ENCODE measurements at places on chromosomes 7 and 10.

- no peak for DNase-seq
These were observed 162.0 kb upstream of the FAM13C start for GRCh38 chr10:59524348-59524747.

DNA sequence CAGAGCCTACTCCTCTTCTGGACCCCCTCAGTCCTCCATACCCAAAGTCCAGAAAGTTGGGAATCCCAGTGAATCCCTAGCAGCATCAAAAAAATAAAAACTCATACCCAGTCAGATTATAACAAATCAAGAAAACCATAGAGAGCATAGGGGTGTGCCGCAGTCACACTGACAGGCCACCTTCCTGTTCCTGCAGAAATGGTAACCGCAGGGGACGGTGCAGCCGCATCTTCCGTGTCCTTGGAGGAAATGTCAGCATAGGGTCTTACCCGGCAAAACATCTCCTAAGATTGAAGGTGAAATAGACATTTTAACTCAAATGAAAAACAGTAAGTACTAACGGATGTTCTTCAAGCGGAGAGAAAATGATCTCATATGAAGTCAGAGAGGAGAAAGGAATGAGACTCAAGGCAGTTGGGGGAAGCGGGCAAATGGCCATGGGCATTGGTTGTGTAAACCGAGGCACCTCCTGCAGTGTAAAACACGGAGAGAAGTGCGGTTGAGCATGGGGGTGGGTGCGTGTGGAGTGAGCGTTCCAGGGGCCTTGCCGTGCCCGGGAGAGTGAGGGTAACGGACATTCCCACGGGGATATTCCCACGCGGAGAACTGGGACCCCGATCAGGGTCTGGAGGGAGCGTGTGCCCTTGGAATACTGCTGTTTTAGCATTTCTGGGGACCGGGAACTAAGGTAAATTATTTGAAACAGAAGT is 110.8 kb downstream of the NKX6-2 start:
- DNase-seq = no peak

GRCh38 chr7:40221836-40222235 is 87.0 kb downstream of the SUGCT start:
- peak; percentile 99 for DNase-seq

GRCh38 chr10:1153251-1153763 is 97.1 kb downstream of the WDR37 start:
- DNase-seq = no peak

DNA sequence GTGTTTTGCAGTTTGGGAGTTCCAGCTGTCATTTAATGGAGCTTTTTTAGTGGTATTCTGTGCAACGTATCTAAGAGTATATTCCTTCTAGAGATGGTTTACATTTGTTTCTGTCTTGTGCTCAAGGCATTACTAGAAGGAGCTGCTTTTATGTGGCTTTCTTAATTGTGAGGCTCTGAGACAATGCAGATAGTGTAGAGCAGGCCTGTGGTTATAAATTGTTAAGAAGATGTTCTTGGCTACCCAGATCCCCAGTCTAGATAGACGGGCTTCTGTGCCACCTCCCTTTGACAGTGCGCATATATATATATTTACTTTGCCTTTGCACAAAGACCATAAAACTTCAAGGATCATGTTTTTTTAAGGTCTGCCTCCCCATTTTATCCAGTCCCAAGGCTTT is 160.8 kb upstream of the PODXL start:
- no peak for DNase-seq

GRCh38 chr7:30836991-30837390 is 65.8 kb downstream of the MINDY4 start:
- no peak for DNase-seq

DNA sequence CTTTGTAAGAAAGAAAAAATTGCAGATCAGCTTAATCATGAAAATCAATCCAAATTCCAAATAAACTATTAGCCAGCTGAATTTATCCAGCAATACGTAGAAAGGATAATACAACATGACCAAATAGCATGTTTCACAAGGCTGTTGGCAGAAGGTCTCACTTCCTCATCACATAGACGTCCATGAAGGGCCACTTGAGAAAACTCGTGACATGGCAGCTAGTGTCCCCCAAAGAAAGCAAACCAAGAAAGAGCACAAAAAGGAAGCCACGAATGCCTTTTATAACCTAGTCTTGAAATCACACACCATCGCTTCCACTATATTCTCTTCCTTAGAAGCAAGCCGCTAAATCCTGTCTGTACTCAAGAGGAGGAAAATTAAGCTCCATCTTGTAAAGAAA is 105.6 kb upstream of the NRBF2 start:
- DNase-seq = no peak

GRCh38 chr10:132595854-132596253 is 58.3 kb downstream of the INPP5A start:
- no peak for DNase-seq

Measured in cardiac fibroblast (primary cell).